ENCODE measurements at places on chromosomes 11 and 22. TPM values are rescaled to one million over a fixed set of nuclear protein-coding genes. Genes with fewer than 3 reads are reported as not detected.
A peak's percentile ranks its signal among the peaks of the same experiment; 100 is the strongest.

- no peak for DNase-seq
Measured at GRCh38 chr11:113448316-113448677, 26.9 kb downstream of the DRD2 start.

DNA sequence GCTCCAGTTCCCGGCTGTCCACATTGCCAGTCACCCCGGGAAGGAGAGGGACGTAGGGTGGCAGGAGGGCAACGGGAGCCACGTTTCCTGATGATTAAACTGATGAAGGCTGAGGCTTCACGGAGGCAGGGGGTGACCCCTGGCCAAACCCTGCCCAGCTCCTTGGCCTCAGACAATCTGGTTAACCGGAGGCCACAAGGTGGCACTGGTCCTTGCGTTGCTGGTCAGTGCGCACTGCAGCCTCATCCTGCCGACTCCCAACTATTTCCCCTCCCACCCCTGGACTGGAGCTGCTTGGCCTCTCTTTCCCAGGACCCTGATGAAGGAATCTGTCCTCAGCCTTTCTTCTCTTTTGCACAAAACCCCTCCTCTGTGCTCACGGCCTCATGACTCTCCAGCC is 75.3 kb downstream of the PDE2A start:
- DNase-seq: peak; percentile 81

DNA sequence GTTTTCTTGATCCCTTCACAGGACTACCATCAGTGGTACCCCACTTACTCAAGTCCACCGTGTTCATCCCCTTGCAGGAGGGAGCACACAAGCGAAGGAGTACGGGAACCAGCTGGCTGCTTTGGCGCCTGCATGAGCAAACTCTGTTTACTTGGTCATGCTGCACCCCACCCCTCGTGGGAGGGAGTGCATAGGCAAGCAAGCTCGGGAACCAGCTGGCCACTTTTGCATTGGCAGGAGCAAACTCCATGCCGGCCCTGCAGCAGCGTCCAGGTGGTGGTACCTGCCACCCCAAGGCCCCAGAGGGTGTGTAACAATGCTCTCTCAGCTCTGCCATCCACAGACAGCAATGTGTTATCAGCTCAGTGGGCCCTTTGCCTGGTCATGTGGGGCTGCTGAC is 737.8 kb downstream of the FAM181B start:
- DNase-seq: no peak

DNA sequence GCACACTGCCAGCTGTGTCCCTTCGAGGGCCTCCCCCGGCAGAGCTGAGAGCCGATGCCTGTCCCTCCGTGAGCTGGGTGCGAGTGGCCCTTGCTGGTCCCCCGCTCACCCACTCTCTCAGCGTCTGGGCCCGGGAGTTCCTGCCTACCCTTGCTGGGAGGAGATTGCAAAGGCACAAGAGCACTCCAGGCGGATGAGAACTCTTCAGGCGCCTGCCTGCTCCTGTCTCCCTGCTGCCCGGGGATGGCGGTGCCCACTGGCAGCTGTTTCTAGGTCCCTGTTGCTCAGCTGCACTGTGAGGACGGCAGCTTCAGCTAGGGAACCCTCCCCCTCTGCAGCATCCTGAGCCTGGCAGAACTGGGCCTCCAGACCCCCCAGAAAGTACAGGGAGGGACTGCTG is 61.1 kb downstream of the FLRT1 start:
- DNase-seq: no peak

GRCh38 chr11:69210310-69211035 is 54.7 kb downstream of the SMIM38 start:
- peak; percentile 45 for DNase-seq

- DNase-seq: no peak
Measured at GRCh38 chr22:50671641-50672040, 982 bp upstream of the SHANK3 start.

DNA sequence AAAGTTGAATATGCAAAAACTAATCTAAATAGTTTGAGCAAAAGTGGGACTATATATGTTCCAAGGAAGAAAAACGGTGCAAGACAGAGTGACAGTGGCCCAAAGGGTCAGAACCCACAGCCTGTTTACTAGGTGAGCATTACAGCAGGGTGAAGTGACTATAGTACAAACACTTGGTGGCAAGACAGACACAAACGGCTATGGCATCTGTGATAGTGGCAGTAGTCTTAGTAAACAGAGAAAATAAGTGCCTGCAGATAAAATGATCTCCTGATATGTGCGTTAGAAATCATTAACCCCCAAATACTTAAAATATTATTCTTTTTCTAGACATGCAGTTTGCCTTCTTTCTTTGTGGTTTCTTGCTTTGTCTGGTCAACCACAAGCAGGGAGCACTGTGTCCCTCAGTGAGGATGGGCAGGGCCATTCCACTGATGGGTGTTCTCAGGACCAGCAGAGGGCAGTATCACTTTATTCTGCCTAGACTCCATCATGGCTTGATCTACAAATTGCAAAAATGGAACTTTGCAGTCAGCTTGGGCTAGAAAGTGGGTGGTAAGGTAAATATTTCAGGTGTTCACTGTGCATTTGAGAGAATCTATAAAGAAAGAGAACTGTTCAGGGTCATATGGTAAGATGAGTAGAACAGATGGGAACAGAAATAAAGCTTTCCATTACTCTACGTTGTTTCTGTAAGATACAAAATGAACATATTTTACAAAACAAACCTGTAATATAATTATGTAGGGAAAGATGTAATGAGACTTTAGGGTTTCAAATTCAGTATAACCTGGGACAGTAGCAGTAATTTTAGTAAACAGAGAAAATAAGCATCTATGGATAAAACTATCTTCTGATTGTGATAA is 198.2 kb downstream of the SWAP70 start:
- peak; percentile 74 for DNase-seq

DNA sequence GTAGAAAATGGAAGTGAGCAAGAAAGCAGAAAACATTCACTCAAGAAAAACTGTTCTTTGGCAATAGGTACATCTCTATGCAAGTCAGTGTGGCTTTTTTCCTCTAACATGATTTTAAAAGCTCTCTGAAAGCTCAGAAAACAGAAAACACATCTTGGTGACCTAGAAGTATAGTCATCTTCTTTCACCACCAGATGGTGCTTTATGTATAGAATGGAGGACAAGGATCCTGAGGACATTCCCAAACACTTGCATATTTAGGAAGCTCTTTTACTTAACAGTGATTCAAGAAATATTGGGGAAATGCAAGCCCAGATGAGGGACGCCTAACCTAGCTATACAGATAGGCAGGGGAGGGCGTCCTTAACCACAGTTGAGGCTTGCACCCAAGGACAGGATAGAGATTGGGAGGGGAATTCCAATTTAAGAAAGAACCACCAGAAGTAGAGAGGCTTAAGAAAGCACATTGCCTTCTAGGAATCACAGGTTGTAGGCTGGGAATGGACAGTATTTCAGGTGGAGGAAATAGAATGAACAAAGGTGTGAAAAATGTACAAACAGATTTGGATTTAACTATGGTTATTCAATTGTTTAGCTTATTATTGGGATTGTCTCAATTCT is 13.8 kb upstream of the CCDC81 start:
- DNase-seq: no peak

DNA sequence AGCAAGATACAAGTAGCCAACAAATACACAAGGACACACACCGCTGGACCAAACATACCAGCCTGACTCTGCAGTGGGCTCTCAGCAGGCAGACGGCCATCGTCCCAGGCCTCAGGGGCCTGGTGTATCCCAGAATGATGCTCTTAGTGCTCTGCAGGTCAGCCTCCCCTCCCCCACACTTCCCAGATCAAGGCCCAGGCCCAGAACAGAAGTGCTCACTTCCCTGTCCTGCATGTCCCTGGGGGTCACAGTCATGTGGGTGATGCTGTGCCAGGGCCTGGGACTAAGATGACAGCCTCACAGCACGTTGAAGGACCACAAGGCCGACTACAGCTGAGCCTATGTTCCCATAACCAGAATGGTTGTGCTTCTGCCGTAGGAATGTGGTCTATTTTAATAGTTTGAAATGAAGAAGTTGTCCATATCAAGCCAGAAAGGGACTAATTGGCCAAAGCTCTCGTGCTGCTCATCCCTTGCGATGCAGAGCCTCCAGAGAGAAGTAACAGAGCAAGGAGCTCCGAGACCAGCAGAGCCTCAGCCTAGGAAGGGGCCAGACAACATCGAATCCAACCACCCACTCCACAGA is 48.6 kb downstream of the GAB4 start:
- DNase-seq: no peak

GRCh38 chr11:76131671-76132631 is 74.4 kb downstream of the WNT11 start:
- DNase-seq: no peak

DNA sequence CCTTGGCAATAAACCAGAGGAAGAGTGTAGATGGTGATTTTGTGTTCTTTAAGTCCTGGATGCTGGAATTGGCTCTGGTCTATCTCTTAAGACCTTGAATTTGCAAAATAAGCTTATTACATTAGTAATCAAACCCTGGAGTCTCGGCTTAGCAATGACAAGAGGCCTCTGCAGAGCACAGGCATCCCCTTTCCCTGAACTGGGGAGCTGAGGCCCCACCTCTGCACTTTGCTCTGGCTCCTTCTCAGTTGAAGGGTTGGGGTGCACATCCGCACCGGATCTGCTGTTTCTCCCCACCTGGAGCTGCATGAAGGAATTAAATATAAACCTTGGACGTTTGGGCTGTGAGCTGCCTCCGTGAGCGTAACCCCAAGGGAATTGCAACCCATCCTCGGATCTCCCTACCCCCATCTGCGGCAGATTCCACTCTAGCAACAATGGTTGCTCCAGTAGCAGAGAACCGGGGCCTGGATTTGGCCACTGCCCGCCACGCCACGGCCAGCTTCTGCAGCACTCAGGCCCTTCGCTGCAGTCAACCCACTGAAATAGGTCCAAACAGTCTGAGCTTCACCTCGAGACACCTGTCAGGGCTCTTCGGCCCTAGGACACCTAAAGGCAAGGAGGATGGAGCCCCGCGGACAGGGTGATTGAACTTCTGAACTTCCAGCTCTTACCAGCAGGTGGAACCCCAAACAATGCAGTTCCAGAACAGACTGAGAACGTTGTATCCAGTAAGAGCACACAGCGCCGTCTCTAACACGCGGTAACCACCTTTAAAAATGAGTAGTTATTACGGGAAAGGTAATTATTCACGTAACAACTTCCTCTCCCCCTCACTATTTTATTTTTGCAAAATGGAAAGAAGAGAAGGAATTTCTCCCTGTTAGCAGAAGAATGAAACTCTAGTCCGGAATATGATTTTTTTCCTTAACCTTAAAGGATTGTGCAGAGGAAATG is 54.8 kb upstream of the CAPRIN1 start:
- peak; percentile 74 for DNase-seq

GRCh38 chr11:100964435-100964834 is 165.2 kb downstream of the PGR start:
- no peak for DNase-seq

DNA sequence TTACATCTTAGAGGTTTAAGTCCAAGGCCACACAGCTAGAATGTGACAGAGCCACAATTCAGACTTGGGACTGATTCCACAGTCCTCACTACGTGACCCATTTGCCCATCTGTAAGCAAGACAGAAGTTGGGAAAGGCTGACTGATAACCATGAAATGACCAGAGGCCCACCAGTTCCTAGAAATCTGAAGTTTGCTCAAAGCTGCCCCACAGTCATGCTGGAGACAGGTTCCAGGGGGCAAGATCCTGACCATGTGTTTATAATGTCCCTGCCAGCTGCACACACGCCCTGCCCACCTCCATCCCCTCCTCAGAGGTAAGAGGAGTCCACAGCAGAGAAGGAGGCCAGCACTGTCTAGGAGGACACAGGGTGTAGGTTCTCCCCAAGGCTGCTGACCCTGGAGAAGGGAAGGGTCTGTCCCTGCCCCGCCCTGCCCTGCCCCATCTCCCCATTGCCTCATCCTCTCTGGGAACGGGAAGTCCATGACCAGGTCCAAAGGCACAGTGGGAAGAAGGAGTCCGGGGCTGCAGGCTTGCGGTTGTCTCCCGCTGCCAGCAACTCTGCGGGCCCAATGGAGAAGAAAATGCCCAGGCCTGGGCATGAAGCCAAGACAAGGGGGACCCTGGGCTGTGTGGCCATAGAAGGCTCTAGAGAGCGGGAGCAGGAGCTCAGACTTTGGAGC is 11.9 kb upstream of the OAF start:
- no peak for DNase-seq

DNA sequence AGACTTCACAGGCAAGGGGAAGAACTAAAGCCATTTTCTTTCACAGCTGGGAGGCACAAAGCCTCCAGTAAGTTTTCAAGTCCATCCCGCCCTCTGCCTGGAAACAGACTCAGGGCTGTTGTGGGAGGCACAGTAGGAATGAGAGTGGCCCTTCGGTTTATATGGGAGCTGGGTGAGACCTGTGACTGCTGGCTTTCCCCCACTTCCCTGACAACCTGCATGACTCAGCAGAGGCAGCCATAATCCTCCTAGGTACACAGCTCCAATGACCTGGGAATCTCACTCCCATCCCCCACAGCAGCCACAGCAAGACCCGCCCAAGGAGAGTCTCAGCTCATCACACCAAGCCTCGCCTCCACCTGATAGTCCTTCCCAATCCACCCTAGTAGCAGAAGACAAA is 12.1 kb upstream of the TMEM45B start:
- no peak for DNase-seq

DNA sequence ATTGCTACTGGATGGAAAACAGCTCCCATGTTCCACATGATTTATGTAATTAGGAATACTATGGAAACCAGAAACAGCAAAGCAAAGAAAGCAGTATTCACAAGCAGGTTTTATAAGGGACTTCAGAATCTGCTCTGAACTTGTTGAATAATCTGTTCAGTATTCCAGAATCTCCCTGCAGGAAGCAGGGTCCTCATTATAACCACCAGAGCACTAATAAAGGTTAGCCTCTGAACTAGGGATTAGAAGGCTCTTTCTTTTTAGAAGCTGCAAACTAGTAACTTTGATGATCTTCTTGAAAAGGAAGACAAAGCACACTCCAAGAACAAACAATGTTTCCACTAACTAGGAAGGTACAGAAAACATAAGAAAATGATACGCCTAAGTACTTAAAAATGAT is 125.8 kb downstream of the DCDC1 start:
- no peak for DNase-seq

- no peak for DNase-seq
Measured at GRCh38 chr11:118694185-118694584, 14.7 kb upstream of the TREH start.

- peak; percentile 8 for DNase-seq
Measured at GRCh38 chr11:71483692-71484091, 30.7 kb downstream of the NADSYN1 start.

GRCh38 chr11:34405079-34405858 is 33.5 kb upstream of the CAT start:
- no peak for DNase-seq

DNA sequence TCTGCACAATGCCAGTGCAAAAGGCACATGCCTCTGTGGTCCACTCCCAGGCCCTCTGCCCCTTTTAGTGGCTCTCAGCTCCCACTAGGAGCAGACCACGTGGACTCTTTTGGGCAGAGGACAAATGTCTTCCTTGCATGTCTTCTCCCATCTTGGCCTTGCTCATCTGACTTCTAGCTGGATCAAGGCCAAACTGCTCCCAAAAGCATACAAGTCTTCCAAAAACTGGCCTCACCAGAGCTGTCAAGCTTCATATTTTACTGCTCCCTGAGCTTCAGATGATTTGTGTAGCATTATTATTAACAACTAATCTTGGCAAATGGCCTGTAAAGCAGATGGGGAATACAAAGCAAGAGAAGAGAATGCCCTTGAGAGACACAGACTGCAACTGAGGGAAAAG is 6.9 kb downstream of the SMPD1 start:
- DNase-seq: no peak

GSTT2 gene
- not detected for total RNA-seq

KCNJ1 gene
- total RNA-seq: not detected

DEUP1 gene
- not detected for total RNA-seq

FOXRED1 gene
- total RNA-seq: 16.0 TPM

GUCY1A2 gene
- 1.8 TPM for total RNA-seq

ISX gene
- total RNA-seq: not detected

CABP4 gene
- 0.55 TPM for total RNA-seq

KRTAP5-7 gene
- not detected for total RNA-seq

IFTAP gene
- total RNA-seq: 38.5 TPM

KCNJ5 gene
- total RNA-seq: 1.8 TPM
